ENCODE measurements at places on chromosomes 16 and 17.
A peak's percentile ranks its signal among the peaks of the same experiment; 100 is the strongest.

DNA sequence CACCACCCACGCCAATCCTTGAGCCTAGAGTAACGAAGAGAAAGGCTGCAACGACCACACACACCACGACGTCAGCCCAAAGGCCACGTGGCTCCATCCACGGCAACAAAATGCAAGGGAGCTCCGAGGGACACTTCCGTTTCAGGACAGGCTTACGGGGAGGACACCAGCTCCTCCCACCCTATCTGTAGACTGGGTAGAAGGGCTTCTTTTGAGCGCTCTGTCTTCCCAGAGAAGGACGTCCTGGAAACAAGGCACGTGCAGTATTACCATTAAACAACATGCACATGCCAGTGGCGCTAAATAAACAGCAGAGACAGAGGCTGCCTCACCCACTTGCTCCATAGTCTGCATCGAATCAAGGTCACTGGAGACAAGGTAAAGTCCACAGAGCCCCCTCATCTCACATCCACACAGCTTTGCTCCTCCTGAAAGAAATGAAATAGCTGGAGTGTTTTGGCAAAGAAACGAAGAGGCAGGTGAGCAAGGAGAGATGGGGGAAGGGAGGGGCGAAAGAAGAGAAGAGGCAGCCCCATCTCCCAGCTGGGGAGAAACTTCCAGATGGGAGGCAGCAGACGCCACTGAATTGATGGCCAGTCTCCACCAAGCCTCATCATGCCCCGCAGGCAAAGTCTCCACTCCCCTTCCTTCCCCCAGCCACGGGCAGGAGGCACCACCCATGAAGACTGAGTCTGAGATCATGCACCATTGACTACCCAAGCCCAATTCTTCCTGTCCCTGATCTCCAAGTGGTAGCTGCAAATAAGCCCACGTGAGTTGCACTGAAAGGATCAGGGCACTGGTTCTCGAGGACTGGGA is 24.0 kb downstream of the ZFHX3 start:
- DNase-seq: no peak

DNA sequence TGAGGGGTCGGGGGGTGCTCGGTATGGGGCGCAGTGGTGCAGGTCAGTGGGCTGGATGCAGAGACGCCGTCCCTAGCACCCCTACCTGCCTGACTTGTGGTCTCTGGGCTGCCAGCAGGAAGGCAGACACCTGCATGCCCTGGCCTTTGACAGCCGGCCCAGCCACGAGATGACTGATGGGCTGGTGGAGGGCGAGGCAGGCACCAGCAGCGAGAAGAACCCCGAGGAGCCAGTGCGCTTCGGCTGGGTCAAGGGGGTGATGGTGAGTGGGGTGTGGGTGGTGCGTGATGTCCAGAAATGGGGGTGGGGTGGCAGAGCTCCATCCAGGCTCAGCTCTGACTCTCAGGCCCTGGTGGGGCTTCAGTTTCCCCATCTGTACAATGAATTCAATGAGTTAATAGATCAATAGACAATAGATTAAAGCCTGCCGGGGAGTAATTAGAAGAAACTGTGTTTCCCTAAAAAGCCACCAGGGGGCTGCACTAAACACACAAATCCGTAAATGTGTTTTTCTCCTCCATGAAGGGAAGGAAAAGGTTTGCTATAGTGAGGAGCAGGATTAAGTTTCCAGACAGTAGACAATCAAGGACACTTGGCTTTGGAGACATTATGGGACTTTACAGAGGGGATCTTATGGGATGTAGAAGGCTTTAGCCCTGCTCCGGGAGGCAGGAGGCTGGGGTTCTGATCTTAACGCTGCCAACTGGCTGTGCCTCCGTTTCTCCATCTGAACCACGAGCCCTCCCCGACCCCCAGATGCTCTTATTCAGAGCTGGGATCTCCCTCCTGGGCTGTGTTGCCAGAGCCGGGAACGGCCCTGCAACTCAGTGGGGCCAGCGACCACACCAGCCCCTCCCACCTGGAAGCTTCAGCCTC is 2.2 kb downstream of the SLC12A3 start:
- peak; percentile 24 for DNase-seq

DNA sequence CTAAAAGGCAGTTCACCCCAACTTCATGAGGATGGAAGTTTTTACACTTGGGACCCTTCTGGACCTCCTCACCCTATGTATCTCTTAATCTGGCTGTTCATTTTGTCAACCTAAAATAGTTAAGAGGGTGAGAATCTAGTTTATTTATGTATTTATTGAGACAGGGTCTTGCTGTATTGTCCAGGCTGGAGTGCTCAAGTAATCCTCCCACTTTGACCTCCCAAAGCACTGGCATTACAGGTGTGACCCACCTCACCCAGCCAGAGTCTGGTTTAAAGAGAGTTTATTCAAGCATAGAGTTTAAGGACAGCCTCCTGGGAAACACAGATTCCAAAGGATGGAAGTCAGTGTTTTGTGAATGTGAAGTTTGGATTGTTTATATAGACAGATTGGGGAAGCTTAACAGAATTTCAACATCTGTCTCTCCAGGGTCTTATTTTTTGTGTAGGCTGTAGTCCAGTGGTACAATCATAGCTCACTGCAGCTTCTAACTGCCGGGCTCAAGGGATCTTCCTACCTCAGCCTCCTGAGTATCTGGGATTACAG is 8.0 kb upstream of the APPBP2 start:
- no peak for DNase-seq

GRCh38 chr17:35740997-35741931 is 9.8 kb downstream of the RASL10B start:
- no peak for DNase-seq

DNA sequence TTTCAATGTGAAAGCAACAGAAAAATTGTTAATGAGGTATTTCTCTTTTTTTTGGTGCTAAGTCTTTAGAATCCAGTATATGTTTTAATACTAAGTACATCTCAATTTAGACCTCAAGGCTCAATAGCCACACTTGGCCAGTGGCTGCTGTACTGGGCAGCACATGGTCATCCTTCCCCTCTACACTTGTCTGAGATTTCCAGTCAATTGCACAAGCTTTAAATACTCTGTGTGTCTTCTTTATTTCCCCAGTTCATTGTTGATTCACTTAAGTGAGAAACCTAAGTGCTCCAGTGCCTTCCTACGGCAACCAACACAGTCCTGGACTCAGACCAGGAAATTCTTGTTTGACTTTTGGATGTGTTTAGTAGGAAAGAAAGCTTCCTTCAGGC is 62.2 kb downstream of the TNRC6C start:
- no peak for DNase-seq

DNA sequence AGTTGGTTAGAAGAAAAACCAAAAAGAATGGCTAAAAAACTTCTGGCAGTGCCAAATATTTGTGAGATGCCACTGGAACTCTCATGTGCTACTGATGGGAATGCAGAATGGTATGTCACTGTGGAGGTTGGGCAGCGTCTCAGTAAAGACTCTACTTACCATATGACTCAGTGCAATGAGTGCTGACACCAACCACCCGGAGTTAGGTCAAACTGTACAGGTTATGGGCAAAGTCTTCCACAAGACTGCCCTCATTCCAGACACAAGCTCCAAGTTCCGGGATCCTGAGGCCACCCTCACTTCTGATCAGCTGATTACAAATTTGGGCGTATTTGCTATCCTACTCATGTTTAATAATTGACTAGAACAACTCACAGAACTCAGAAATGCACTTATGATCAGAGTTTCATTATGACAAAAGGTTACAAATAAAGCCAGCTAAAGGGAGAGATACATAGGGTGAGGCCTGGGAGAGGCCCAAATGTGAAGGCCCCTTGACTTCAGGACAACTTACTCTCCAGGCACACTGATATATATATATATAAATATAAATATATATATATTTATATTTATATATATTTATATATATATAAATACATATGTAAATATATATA is 114.9 kb downstream of the TRIM37 start:
- no peak for DNase-seq

GRCh38 chr17:67138392-67138791 is 94.0 kb downstream of the CACNG1 start:
- no peak for DNase-seq

GRCh38 chr17:32551186-32551955 is 64.6 kb downstream of the CDK5R1 start:
- no peak for DNase-seq

DNA sequence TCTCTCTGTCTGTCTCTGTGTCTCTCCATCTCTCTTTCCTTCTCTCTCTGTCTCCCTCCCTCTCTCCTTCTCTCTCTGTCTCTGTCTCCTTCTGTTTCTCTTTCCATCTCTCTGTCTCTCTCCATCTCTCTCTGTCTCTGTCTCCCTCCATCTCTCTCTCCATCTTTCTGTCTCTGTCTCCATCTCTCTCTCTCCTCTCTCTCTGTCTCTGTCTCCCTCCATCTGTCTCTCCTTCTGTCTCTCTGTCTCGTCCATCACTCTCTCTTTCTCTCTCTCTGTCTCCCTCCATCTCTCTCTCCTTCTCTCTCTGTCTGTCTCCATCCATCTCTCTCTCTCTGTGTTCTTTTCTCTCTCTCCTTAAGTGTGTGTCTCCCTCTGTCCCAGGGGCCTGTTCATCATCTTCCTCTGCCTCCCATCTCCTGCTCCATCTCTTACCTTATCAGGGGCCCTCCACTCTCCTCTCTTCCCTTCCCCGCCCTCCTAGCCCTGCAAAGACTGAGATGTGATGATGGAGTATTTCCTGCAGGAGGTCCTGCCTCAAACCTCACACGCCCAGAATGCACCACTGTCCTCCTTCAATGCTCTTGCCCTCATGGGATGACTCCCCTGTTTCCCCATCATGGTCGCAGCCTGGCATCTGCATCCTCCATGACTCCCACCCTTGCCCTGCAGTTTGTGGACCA is 193.3 kb downstream of the GSG1L start:
- DNase-seq: no peak

DNA sequence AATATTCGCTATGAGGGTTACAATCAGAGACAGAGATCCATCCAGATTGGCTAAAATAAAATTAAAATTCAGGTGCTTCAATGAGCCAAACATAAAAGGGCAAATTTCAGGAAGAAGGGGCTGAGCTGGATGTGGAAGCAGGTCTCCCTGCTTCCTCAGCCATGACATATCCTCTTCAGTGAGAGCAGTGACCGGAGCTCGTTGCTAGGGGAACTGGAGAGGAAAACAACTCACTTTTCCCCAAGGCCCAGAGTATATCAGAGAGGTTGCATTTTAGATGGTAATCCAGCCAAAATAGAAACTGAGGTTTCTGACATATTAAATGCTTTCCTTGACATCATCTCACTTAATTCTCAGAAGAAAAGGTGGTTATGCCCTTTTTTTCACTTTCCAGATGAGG is 503.5 kb downstream of the HS3ST4 start:
- DNase-seq: no peak

DNA sequence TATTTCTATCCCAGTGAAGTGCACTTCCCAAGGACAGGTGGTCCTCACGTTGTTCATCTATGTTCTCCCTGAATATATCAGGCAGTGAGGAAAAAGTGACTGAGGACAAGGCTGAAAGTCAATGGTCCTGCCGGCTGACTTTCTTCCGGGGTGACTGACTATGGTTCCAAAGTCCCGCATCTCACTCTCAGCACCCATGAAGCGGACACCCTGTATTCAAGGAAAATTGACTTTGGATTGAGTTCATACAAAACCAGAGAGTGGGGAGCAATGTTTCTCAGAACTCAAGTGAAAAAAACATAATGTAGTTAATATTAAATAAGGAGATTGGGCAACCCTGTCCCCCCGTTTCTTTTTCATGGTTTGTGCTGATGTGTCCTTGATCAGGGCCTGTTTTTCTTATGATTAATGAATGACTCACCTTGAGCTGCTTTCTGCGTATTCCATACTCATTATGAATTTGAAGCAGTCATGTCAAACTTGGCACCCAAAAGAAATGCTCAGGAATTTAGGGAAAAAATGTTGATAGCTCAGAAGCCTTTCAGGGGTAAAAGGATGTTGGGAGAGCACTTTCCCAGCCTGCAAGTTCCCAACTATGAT is 184.0 kb downstream of the CYLD start:
- DNase-seq: no peak
